ENCODE measurements at places on chromosomes 13 and 19.

- no peak for DNase-seq
These were observed 2.1 kb upstream of the PLVAP start for GRCh38 chr19:17379221-17379631.

GRCh38 chr19:7901337-7901736 lies 2.3 kb upstream of the MAP2K7 start:
- no peak for DNase-seq

- no peak for DNase-seq
These were observed at the start of gene LILRB2 for GRCh38 chr19:54281007-54281728. TSS of gene LILRB2 (minus strand) at chr19:54281110. CDS start at chr19:54280496, 614 bp downstream.

DNA sequence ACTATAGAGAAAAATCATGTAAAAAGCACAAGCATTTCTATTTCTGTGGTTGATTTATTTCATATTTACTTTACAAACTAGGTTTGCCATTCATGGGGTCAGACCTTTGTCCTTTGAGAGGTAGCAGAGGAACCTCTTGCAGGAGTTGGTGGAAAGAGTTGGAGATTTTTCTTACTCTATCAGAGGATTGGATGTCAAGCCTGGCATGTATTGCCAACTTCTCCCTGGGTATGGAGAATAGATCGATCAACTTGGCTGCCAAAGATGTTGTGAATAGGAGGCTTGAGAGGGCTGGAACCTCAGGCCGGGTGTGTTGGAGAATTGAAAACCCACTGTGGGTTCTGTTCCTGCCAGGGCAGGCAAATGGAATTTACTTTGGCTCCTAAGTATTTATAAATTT lies 81.2 kb downstream of the WDFY2 start:
- no peak for DNase-seq

GRCh38 chr19:12777217-12778016 lies 2.1 kb upstream of the HOOK2 start:
- DNase-seq = peak; percentile 73
